Heart left ventricle (tissue), 16 donors: ENCODE measurements at places on chromosomes 3 and 15. TPM values are rescaled to one million over a fixed set of nuclear protein-coding genes. Genes with fewer than 3 reads are reported as not detected.

DNA sequence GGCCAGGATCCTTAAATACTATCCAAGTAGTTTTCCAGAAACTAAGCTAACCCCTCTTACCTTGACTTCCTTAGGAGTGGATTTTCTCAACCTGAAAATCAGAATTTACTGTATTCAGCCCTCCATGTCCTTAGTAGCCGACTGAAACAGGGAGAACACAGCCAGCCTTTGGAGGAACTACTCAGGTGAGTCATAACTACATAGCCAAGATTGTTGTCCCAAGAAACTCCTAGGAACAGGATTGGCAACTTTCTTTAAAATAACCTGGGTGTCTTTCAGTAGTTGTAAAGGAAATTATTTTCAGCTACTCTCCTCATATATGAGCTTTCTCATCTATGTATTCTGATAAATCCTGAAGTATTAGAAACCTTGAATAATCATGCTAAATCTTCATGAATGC, 22.3 kb downstream of the FANCD2OS start:
- no peaks in the 10 kb centered on the region for H3K4me1 ChIP-seq
- H3K36me3 ChIP-seq = no peaks in the 10 kb centered on the region
- H3K27ac ChIP-seq = no peak overlapping the region
- DNase-seq = no peak
- no peaks in the 10 kb centered on the region for H3K27me3 ChIP-seq

Gene CAMK2N2
- polyA plus RNA-seq = not detected

Gene CPLX3
- polyA plus RNA-seq = 0.06 TPM

- H3K27me3 ChIP-seq = no peaks in the 10 kb centered on the region
- H3K4me1 ChIP-seq = no peaks in the 10 kb centered on the region
- no peak for DNase-seq
- no peak overlapping the region for H3K27ac ChIP-seq
Observed at GRCh38 chr15:28260317-28260716, 61.7 kb downstream of the HERC2 start.

DNA sequence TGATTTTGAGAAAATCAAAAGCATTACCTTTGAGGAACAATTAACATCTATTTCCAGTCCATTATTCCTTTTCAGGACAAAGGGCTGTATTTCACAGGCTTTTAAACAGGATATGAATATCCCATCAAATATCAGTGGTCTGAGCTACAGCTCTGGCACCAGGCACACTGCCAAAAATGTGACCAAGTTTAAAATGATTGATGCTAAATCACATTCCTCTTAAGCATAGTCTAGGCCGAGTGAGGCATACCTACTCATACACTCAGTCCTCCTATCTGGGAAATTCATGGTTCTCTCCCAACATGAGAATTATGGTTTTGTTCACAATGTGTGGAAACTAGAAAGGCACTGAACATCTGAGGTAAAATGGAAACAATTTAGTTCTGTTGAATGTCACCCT, 683.5 kb downstream of the TUSC7 start:
- DNase-seq = no peak
- H3K36me3 ChIP-seq = no peaks in the 10 kb centered on the region
- H3K4me3 ChIP-seq = no peak overlapping the region
- H3K4me1 ChIP-seq = no peaks in the 10 kb centered on the region
- H3K27ac ChIP-seq = no peak overlapping the region
- peaks cover 10% of the 10 kb centered on the region for H3K27me3 ChIP-seq

Gene RASL12
- 13.7 TPM for polyA plus RNA-seq

Gene SLC51B
- not detected for polyA plus RNA-seq

- no peaks in the 10 kb centered on the region for H3K36me3 ChIP-seq
- H3K27ac ChIP-seq = no peak overlapping the region
- no peak for DNase-seq
- no peak overlapping the region for H3K4me3 ChIP-seq
- H3K27me3 ChIP-seq = no peaks in the 10 kb centered on the region
Observed at GRCh38 chr15:95503640-95504225, 826.8 kb upstream of the NR2F2 start.

GRCh38 chr3:160987982-160988964, 116.9 kb downstream of the B3GALNT1 start:
- H3K27me3 ChIP-seq = no peaks in the 10 kb centered on the region
- H3K4me1 ChIP-seq = peaks cover 4% of the 10 kb centered on the region
- H3K27ac ChIP-seq = no peak overlapping the region
- H3K4me3 ChIP-seq = no peak overlapping the region

- H3K4me3 ChIP-seq = no peak overlapping the region
- H3K4me1 ChIP-seq = peaks cover 13% of the 10 kb centered on the region
- no peaks in the 10 kb centered on the region for H3K36me3 ChIP-seq
- H3K27me3 ChIP-seq = no peaks in the 10 kb centered on the region
Observed at GRCh38 chr15:75063338-75063737, 39.9 kb downstream of the PPCDC start.

Gene SENP7
- 5.3 TPM for polyA plus RNA-seq

Gene RAB6B
- polyA plus RNA-seq = 23.5 TPM

DNA sequence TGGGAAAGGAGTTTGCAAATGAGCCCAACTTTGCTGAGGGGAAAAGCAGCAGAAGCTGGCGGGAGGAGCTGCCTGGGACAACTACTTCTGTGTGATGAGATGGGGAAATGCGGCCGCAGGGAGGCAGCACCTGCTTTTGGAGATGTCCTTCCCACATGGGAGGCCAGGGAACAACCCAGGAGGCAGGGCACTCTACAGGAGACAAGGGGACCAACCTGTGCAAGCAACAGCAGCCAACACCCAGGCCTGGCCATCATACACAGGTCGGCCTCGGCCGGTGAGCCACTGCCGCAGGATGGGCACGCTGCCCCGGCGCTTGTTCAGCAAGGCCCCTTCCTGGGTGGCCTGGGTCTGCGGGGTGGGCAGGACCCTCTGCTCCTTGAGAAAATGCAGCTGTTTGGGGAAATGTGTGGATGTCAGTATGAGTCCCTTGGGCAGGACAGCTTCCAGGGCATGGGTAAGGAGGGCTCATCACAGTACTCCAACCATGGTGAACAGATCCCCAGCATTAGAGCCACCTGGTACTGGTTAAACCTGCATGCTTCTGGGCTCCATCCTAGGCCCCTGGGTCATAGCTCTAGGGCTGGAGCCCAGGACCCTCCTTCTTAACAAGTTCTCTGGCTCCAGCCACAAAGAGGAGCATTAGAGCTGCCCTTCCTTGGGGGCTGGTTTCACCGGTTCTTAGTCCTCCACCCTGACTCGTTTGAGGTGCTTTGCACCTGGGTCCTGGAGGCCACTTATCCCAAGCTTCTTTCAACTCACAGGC, 11.6 kb downstream of the EPB42 start:
- no peak overlapping the region for H3K4me3 ChIP-seq
- H3K4me1 ChIP-seq = no peaks in the 10 kb centered on the region
- no peaks in the 10 kb centered on the region for H3K36me3 ChIP-seq
- H3K27me3 ChIP-seq = peaks cover 14% of the 10 kb centered on the region
- no peak for DNase-seq

DNA sequence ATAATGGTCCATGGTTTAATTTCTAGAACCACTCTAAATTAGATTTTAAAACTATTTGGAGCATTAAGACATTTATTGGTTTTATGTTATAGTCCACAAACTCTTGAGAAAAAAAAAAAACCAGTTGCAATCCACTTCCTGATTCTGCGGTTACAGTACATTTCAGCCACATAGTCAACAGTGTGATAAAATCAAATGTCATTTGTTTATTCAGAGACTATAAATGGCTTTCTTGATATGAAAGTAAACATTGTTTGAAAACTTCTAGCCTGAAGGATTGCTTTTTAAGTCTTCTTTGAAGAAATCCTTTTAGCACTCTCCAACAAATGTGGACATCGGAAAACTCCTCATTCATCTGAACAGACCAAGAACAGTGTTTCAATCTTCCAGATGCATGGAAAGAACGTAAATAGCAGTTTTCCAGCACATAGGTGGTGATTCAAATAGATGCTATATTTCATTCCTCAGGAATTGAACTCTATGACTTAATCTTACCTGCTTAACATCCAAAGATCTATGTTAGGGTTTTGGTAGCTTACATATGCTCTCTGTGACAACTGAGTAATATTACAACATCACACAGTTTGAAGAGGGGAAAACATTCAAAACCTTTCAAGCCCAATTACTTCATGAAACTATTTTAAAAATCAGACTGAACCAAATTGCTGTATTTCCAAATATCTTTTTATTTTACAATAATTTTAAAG, 87.8 kb upstream of the UBE2E2 start:
- H3K4me1 ChIP-seq = no peaks in the 10 kb centered on the region
- H3K27ac ChIP-seq = no peak overlapping the region
- no peaks in the 10 kb centered on the region for H3K27me3 ChIP-seq
- no peaks in the 10 kb centered on the region for H3K36me3 ChIP-seq
- no peak for DNase-seq

DNA sequence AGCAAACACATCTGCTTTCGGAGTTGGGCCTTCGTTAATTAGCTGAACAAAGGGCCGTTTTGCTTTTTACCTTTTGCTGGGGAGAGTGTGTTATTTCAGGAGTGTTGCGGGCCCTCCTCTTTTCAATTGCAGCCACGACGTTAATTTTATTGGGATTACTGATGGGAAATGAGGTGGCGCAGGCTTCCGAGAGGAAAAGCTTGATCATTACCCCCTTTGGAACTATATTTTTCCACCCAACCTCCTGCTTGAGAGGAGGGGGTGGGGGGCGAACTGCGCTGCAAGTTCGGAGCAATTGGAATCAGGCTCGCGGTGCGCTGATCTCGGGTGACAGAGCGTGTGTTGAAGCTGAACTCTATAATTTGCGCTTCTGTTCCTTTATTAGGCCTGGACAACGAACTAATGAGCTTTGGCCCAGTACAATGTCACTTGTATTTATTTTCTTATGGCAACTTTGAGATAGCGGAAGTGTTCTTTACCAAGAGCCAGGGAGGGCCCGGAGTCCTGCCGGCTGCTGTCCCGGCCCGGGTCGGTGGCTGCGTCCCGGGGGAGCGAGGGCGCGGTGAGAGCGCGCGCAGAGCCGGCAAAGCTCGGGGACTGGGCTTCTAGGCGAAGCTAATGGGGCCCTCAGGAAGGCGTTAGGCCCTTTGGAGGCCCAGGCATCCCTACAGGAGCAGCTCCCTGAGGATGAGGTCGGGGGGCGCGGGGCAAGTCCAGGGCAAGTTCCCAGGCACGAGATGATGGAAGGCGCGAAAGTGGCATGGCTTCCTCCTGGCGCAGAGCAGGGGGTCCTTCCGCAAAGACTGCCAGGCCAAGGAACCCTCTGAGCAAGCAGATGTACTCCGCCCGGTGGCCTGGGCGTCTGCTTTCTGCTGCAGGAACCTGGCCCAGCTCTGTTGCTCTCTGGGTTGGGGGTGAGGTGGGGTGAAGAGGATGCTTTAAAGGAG, 12.9 kb downstream of the NR2F2 start:
- peaks cover 3% of the 10 kb centered on the region for H3K4me1 ChIP-seq
- no peak for DNase-seq
- no peaks in the 10 kb centered on the region for H3K36me3 ChIP-seq
- H3K4me3 ChIP-seq = peak overlapping the region; percentile 68

Gene SOX14
- polyA plus RNA-seq = not detected

DNA sequence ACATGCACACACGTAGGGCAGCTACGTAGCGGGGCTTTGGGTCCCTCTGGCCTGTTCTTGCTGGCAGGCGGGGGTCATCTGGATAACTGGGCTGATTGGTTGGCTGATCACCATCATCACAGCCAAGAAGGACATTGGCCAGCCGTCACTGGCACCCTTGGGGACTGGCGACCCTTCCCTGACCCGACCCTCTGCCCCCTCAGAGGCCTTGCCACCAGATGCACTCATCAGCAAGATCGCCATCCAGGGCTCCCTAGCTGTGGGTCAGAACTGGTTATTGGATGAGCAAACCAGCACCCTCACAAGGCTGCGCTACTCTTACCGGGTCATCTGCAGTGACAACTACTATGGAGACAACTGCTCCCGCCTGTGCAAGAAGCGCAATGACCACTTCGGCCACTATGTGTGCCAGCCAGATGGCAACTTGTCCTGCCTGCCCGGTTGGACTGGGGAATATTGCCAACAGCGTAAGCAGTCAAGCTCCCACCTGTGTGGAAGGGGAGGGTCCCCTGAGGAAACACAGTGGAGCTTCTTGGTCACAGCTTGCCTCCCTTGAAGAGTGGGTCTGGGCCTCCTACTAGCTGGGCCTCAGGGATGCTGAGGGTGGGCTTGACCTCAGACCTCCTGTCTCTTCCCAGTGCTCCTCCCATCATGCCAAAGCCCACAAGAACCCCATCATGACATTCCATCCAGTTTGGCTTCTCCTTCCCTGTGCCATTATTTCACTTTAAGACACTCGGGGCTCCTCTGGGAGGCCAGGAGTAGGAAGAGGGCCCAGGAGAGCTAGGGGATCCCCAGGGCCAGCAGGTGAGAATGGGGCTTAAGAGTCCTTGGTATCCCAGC, 2.4 kb downstream of the DLL4 start:
- H3K4me3 ChIP-seq = peak overlapping the region; percentile 72
- peak overlapping the region; percentile 75 for H3K27ac ChIP-seq
- peaks cover 60% of the 10 kb centered on the region for H3K4me1 ChIP-seq
- peak; percentile 18 for DNase-seq
- H3K36me3 ChIP-seq = no peaks in the 10 kb centered on the region
- peaks cover 3% of the 10 kb centered on the region for H3K27me3 ChIP-seq

DNA sequence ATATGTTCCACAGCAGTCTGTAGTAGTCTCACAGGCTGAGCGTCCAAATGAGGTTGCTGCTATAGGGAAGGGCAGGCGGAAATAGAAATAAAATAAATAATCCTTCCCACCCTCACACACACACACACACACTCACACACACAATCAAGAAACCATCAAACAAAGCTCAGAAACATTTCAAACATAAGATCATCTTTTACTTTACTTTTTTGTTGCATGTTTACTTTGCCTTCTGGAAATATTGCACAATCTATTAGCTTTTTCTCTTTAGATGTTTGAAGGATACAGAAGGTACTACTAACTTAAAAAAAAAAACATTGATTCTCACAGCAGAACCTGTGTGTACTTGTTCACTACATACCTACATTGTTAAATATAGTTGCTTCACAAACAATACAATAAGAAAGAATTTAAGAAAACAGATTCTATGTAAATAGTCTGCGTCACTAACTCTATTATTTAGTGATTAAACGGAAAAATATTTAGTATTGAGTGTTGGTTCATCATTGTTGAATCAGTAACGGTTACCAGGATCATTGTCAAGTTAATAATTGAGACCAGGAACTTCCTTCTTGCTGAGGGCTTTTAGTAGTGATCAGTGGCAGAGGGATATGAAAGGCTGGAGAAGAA, 20.5 kb downstream of the ALCAM start:
- no peaks in the 10 kb centered on the region for H3K36me3 ChIP-seq
- peaks cover 18% of the 10 kb centered on the region for H3K4me1 ChIP-seq

Gene GOLGA8Q
- polyA plus RNA-seq = 0.47 TPM
